ENCODE measurements at places on chromosomes 11 and 22.

DNA sequence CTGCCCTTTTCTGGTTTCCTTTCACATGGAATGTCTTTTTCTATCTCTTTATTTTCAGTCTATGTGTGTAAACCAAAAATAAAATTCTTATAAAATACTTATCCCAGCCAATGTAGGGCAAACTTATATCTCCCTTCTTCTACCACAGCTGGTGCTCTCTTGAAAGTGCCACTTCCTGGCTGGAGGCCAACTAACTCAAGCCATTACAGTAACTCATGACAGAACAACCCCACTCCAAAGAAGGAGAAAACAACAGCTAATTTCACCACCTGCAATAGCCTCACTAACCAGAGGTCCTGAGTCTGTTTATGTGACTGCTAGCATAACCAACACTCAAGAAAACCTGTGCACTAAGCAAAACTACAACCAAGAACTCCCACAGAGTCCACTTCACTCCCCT, 74.9 kb upstream of the DBX1 start:
- DNase-seq = no peak

DNA sequence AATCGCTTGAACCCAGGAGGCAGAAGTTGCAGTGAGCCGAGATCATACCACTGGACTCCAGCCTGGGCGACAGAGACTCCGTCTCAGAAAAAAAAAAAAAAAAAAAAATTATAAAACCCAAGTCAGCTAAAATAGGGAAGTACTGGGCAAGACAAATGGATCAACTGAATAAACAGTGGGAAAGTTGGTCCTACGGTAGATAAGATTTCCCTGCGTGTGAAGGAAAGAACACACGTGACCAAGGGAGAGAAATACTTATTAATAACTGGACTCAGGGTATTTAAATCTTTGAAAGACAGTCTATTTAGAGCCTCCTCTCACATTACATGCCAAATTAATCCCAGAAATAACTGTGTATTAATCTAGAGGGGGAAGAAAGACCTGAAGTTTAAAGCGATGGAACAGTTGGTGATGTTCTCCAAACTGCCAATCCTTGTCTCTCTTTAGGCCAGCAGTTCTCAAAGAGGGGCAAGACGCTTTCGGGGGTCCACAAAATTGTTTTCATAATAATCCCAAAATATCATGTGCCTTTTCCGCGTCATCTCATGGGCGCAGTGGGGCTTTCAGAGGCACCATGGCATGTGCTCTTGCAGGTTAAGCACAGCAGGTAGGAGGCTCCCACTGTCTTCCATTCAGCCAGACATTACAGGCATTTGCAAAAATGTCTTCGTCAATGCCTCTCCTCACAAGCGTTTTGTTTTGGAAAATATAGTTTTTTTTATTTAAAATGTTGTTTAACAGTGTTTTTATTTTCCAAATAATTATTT, 6.6 kb downstream of the RTL6 start:
- DNase-seq = no peak

DNA sequence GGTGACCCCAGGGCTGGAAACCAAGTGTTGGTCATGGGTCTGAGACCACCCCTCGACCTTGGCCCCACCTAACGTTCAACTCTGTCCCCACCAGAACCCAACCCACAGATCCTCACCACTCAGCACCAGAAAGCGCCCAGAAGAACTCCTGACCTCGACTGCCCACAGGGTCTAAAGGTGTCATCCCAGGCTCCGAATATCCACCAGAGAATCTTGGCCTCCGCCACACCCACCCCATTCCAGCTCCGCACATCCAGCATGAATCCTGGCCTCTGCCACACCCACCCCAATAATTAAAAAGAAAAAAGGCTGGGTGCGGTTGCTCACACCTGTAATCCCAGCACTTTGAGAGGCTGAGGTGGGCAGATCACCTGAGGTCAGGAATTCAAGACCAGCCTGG, 1.3 kb downstream of the CERK start:
- DNase-seq = no peak

DNA sequence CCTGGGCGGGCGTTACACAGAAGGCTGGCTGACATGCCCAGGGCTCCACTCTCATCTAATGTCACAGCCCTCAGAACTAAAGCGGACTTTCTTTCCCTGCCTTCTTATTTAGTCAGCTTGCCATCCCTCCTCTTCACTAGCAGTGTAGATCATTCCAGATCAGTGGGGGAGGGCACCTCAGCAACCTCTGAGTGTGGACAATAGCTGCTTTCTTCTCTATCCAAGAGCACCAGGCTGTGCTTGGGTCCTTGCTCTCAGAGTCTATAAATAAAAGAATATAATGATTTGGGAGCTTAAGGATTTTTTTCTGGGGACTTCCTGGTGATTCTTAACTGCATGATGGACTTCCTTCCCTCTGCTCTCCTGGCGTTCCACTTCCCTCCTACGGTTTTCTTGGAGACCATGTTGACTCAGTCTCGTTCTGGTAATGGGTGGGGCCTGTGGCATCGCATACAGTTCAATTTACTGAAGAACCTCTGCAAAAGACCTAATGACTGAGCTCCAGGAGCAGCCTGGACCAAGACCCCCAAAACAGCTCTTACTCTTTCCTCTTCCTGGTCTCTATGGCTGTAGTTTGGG, 2.9 kb upstream of the HMBS start:
- no peak for DNase-seq

DNA sequence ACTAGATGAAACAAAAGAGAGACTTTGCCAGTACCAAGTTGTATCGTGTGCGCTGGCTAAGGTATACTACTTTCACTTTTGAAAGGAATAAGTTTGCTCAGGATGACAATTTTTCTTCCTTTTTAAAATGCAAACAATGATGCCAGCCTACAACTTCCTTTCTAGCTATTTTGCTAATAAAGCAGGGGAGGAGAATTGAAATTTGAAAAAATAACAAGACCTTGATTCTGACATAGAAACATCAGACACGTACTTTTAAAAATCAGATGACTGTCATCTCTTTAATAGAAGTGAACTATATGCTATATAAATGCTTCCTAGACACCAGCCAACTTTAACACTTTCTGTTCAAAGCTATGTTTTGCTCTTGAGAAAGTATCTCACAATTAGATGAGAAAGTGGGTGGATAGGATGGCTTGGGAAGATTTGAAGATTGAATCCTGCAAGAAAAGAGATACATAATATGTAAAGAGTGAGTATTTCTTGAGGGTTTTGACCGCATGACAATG, 41.7 kb upstream of the BLID start:
- DNase-seq = no peak

- DNase-seq = no peak
These were observed 22.9 kb downstream of the RPUSD4 start for GRCh38 chr11:126188332-126189108.

DNA sequence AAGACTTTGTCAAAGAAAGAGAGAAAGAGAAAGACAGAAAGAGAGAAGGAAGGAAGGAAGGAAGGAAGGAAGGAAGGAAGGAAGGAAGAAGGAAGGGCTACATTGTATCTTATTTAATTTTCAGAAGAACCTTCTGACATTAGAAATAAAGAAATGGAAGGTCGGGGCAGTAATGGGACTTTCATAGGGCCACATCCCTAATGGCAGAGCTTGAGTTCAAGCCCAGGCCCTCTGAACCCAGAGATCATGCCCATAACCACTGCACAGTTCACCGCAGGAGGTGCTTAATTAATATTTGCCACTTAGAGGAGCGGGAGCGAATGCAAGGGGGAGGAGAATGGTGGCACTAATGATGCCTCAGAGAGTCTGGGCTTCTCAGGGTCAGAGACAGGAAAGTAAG, 233.3 kb downstream of the MN1 start:
- DNase-seq = no peak

DNA sequence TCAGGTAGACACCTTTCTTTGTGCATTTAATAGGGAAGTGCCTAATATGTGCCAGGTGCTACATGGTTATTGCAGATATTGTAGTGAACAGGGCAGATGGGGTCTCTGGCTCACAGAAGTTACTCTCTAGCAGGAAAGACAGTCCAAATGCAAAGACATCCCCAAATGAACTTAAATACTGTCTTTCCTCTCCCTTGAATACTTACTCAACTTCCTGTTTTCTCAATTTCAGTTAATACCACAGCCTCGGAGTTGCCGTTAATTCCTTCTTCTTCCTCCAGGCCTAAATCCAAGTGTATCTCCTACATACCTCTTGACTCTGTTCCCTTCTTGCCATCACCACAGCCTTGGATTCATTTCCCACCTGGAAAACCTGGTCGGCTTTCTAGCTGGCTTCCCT, 134.3 kb upstream of the SESN3 start:
- DNase-seq = no peak

DNA sequence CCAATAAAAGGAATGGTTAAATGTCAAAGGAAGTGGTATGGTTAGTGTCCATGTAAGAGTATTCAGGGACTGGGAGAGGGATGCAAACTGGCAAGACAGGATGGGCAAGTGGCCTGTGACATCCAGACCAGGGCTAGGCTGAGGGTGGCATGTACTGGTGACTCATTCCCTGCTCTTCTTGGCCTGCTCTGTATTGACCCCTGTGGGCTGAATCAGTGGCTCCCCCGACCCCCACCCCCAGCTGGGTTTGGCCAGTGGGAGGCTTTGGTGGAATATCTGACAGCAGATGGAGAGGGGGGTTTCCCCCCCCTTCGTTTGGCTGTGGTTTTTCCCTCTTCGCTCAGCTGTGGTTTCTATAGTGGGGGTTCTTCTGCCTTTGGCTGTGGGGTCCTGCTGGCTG, 87.7 kb downstream of the CSNK2A3 start:
- DNase-seq = no peak

GRCh38 chr11:12051287-12051662, 42.8 kb upstream of the DKK3 start:
- no peak for DNase-seq

DNA sequence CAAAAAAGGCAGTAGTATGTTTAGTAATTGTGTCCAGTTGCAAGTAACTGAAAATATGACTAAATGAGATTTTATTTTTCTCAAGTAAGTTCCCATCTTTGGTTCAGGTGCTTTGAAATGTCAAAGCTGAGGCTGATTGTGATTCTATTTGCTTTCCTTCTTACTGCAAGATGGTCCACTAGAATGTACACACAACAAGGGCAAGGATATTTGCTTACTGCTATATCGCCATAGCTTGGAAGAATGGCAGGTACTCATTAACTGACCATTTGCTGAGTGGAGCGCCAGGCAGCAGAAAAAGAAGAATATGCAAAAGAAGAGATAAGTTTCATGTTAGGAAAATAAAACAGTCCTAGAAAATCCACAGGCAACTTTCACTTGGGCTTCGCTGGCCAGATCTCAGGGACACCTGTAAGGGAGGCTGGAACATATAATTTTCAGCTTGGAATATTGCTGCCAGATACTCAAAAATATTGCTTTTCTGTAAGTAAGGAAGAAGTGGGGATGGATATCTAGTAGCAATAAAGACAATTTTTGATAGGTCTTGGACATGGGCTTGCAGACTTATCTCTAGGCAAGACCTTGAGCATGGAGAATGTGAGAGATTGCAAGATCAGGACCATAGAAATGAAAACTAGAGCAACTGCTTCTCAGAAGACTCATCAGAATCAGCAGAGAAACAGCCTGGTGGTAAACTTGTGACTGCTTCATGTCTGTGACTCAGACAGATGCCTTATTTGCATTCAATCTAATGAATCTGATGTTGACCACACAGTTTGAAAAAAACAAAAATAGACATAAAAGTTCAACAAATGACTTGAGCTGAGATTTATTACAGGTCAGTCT, 44.8 kb upstream of the OR9Q1 start:
- DNase-seq = no peak

- DNase-seq = no peak
These were observed 163.3 kb downstream of the CADM1 start for GRCh38 chr11:115340874-115341273.

DNA sequence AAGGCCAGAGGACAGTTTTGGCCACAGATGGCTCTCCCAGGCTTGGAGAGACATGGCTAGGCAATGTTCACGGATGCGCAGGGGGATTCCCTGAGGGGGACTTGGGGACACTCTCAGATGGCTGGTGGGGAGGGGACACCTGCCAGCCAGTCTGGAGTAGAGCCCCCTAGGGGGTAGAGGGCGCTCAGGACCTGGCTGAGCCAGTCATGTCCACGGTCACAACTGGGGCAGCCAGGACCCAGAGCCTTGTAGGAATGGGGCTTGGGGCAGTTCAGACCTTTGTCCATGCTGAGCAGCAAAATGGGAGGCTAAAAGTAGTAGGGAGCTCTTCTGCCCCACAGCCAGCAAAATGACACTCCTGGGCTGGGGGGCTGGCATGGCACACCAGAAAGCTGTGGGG, 1.7 kb downstream of the CSDC2 start:
- no peak for DNase-seq

DNA sequence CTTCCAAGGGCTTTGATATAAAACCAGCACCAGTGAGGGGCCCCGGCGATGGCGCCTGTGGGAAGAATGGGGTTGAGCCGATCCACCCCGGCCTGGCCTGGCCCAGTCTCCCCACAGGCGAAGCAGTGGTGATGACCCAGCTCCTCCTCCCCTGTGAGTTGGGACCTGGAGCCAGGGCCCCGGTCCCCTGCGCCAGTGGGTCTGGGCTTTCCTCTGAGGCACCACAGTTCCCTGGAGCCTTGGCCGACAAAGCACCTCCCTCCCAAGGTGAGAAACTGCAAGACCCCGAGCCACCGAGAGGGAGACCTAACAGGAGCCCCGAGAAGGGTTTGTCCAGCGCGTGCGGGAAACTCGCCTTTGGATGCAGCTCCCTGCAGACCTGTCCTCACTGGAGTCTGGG, 942.9 kb downstream of the BRD1 start:
- DNase-seq = no peak

DNA sequence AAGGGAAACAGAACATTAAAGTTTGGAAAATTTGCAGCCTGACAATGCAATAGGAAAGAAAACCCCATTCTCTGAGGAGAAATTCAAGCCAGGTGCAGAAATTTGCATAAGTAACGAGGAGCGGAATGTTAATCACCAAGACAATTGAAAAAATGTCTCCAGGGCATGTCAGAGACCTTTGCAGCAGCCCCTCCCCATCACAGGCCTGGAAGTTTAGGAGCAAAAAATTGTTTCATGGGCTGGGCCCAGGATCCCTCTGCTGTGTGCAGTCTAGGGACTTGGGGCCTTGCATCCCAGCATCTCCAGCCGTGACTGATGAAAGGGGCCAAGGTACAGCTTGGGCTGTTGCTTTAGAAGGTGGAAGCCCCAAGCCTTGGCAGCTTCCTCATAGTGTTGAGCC, 780.2 kb downstream of the LRRC4C start:
- no peak for DNase-seq

GRCh38 chr11:69638941-69639681, 1.8 kb upstream of the CCND1 start:
- DNase-seq = no peak

- no peak for DNase-seq
These were observed 44.1 kb downstream of the RSF1 start for GRCh38 chr11:77776455-77776854.

DNA sequence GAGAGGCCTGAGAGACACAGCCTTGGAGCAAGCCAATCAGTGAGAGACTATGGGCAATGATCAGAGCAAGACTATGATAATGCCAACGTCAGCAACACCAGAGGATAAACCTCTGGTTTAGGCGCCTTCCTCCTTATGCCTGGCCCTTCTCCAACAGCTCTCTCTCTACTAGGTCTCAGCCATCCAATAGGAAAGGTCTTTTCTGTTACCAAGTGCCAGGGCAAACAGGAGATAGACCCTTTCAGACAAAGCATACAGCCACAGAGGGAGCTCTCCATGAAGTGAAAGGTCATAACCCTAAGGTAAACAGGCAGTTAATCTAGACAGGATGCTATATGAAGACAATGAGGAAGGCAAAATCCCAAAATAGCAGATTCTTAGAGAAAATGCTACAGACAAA, 9.5 kb downstream of the STK33 start:
- DNase-seq = no peak
